ENCODE measurements at places on chromosomes 11 and 22.

GRCh38 chr22:47067911-47068625 is 305.6 kb downstream of the TBC1D22A start:
- DNase-seq, result peak; percentile 39

DNA sequence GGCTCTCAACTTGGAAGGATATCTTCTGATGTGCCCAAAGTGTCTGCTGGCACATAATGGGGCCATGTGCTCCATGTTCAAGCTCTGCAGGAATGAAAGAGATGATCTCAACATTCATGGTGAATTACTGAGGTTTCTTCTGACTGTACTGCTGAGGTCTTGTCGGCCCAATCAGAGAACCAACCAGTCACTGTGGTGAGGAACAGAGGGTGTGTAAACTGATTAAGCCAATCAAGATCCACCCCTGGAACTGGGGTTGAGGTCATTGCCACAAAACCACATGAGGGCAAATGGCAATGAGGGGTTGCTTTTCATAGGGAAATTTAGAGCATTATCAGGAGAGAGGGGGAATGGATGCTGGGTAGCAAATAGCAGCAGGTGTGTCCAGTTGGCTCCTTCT is 152.3 kb upstream of the RAG2 start:
- DNase-seq, result no peak

GRCh38 chr11:115084231-115084630 is 405.9 kb downstream of the NXPE2 start:
- DNase-seq, result no peak

GRCh38 chr11:60914633-60915247 is 782 bp downstream of the TMEM109 start:
- no peak for DNase-seq

DNA sequence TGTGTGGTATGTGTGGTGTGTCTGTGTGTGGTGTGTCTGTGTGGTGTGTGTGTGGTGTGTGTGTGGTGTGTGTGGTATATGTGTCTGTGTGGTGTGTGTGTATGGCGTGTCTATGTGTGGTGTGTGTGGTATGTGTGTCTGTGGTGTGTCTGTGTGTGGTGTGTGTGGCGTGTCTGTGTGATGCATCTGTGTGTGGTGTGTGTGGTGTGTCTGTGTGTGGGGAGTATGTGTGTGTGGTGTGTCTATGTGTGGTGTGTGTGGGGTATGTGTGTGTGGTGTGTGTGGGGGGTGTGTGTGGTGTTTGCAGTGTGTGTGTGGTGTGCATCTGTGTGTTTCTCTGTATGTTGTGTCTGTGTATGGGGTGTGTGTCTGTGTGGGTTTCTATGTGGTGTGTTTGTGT is 7.8 kb upstream of the PVALB start:
- DNase-seq, result no peak

DNA sequence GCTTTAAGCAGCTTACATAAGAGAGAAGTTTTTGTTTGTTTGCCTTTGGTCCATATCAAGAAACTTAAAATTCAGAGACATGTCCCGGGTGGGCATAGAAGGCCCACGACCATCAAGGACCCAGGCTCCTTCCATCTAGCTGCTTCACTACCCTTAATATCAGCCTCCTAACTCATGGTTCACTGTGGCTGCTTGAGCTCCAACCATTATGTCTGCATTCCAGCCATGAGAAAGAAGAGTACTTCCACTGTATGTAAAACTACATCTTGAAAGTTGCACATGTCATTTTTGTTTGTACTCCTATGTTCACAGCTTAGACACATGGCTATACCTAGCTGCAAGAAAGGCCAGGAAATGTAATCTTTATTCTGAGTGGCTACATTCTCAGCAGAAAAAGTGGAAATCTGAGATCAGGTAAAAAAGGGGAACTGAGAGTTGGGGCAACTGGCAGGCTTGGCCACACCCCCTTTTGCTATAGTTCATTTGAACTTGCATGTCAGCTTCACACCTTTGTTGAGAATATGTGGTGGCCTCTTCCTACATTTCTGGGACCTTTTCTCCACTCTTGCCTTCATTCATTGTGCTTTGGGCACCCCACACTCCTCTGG is 81.3 kb upstream of the TP53I11 start:
- no peak for DNase-seq

DNA sequence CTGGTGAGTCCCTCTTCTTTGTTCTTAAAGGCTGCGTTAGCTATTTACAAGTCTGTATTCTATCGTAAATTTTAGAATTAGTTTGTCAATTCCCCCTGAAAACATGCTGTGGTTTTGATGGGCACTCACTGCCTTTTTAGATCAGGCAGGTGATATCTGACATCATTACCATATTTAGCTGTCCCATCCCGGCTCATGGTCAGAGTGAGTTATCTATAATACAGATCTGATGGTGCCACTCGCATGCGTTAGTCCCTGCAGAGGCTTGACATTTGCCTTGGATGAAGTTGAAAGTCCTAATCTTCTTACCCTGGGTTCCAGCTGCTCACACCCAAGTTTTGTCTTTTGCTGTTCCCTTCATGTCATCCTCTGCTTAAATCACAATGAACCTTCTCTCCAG is 150.5 kb upstream of the NARS2 start:
- DNase-seq, result no peak

GRCh38 chr11:123473941-123474677 is 44.0 kb downstream of the GRAMD1B start:
- DNase-seq, result no peak

GRCh38 chr22:23053051-23053707 is 17.1 kb upstream of the GNAZ start:
- DNase-seq, result no peak

DNA sequence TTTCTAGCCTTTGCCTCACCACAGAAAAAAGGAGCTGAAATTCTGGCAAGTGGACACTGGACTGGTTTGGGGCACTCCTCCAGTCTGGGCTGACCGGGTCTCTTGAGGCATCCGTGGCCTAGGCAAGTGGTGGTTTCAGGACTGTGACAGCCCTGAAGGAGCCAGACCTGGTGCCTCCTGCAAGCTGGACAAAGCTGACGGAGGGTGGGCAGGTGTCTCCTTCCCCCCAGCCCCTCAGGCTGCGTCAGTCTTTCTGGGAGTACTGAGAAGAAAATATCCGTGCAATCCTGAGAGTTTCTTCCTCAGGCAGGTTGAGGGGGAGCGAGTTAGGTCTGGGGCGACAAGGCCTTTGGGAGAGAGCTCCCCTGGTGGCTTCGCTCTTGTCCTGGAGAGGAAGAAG is 4.3 kb upstream of the UCP3 start:
- no peak for DNase-seq

- DNase-seq, result no peak
Observed at GRCh38 chr11:119065369-119065768, 2.2 kb upstream of the VPS11 start.

Measured in sciatic nerve (tissue), 2 donors.